ENCODE measurements at places on chromosomes 16 and 17.
A peak's percentile ranks its signal among the peaks of the same experiment; 100 is the strongest.

GRCh38 chr16:31327646-31328225 lies 27.2 kb upstream of the ITGAX start:
- DNase-seq, result no peak

DNA sequence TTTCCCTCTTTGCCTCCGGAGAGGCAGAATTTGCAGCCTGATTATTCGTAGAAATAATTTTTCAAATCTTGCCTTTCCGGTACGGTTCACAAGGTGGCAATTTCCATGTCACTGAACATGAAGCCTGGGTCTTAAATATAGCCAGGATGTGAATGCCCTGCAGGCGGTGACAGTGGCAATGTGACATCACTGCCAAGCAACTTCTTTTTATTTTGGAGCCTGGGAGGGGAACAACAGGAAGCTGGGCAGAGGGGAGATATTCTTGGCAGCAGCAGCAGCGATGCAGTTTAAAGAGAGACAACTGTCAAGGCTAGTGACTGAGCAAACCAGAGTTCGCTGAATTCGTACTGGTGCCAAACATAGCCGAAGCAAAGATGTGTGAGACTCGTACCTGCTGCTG lies 171.1 kb downstream of the SNX29 start:
- no peak for DNase-seq

DNA sequence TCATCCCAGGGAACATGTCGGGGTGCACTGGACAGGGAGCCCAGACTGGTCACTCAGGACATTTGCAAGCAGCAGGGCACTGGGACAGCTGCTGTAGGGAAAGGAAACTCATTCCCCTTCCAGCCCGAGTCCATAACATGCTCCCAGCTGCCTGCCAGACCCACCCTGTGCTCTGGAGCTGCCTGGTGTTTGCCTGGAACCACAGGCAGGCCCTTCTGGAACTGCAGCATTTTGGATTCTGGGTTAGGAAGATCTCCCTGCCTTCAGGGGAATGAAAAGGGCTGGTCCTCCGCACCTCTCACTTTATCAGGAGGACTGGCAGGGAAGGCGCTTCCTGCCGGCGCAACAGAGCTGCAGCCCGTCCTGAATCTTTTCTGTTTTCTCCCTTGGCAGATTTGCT lies 41.2 kb downstream of the MEAK7 start:
- DNase-seq, result no peak

DNA sequence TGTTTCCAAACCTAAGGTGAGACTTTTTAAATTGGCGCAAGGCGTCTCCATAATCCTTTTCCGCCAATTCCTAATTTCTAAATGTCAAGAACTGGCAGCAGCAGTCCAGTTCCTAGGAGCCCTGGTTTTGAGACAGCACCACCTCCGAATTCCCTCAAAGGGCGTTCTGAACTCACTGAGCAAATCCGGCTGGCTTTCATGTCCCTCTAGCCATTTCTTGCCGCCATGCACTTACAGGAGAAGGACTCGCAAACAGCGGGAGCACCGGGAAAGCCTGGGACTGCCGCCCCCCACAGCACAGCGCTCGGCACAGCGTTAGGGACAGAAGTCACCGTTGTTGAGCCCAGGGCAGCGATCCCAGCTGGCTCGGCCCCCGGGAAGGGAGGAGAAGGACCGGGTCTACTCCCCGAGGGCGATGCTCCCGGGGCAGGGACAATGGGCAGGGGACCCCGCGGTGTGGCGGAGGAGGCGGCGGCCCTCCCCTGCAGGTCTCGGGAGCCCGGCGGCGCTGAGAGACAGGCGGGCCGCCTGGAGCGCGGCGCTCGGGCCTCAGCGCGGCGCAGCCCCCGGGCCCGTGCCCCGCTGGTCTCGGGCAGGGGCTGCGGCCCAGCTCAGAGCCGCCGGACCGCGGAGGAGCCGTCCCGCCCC lies 545 bp downstream of the ARHGAP17 start:
- peak; percentile 42 for DNase-seq

DNA sequence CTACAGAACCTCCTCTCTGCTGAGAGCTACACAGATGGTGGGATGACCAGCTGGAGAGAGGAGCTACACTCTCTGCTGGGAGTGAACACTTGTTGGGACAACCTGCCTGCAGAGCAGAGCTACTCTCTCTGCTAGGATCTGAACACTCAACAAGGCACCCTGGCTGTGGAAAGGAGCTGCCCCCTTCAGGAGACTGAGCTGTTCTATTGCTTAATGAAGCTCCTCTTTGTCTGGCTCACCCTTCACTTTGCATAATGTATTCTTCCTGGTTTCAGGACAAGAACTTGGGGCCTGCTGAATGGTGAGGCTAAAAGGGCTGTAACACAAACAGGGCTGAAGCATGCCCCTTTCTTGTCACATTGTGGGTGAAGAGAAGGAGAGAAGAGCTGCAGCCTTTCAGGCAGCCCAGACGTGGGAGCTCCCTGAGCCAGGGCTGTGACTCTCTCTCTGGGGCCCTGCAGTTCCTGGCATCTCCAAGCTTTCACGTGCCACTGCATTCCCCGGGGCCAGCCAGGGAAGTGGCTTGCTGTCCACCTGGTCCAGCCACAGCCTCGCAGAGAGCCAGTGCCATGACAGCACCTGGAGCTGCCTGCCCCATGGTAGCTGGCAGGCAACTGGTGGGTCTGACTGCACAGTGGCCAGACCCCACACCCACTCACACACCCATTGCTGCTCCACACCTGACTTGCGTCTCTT lies 272.8 kb upstream of the KCNJ16 start:
- DNase-seq, result no peak

DNA sequence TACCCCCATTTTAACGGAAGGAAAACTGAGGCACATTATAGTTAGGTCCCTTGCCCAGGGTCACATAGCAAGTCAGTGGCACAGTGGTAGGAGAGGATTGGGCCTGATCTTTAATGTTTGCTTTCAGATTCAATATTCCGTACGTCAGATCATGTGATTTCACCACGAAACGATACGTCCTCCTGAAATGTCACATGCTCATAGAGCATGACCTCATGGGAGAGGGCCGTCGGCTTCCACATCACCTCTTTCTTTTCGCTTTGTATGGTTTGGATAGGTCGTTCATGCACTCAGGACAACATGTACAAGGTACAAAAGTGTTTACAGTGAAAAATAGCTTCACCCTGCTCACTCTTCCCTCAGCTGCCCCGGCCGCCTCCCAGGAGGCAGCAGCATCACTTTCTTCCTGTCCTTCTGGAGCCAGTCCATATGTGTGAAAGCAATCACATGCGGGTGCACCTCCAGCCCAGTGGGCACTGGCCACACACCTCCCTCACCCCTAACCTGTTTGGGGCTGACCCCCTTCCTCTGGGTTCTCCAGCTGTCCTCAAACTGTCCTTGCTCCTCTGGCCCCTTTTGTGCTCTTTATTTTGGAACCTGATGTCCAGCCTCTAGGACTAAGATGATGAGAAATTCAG lies 199.9 kb downstream of the FOXL1 start:
- DNase-seq, result no peak

DNA sequence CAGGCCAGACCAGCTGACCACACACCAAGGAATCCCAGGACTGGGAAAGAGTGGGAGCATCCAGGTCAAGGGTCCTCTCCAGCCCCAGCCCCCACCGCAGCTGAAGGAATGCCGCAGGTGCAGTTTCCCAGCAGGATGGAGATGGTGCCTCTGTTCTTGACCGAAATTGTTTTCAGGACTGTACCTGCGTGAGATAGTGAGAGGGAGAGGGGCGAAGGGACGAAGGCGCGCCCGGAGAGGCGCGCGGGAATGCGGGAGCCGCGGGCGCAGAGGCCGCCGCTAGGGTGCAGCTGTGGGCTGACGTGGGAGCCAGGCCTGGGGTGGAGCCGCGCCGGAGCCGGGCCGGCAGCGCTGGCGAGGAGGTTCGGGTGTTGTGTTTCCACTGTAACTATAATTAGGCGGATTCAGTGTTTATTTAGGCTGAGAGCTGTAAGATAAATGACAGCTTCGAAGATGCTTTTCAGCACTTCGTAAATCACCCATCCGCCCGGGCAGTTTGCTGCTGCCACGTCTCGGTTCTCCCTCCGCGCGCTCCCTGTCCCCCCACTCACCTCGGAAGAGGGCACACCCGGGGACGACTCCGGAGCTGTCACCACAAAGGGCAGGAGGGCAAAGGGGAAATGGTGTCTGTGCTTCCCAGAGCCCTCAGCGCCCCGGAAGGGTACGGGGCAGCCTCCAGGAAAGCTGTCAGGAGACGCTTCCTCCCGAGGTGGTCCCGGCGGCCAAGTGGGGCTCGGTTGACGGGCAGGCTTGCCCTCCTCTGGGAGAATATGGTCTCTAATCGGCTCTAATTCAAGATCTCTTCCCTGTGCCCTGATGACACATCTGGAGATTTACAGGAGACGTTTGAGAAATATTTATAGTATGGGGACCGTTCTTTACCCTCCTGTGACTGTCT lies 38.2 kb downstream of the HOXB1 start:
- DNase-seq, result peak; percentile 74

- no peak for DNase-seq
Measured at GRCh38 chr17:64662774-64663367, 764 bp upstream of the SMURF2 start.

DNA sequence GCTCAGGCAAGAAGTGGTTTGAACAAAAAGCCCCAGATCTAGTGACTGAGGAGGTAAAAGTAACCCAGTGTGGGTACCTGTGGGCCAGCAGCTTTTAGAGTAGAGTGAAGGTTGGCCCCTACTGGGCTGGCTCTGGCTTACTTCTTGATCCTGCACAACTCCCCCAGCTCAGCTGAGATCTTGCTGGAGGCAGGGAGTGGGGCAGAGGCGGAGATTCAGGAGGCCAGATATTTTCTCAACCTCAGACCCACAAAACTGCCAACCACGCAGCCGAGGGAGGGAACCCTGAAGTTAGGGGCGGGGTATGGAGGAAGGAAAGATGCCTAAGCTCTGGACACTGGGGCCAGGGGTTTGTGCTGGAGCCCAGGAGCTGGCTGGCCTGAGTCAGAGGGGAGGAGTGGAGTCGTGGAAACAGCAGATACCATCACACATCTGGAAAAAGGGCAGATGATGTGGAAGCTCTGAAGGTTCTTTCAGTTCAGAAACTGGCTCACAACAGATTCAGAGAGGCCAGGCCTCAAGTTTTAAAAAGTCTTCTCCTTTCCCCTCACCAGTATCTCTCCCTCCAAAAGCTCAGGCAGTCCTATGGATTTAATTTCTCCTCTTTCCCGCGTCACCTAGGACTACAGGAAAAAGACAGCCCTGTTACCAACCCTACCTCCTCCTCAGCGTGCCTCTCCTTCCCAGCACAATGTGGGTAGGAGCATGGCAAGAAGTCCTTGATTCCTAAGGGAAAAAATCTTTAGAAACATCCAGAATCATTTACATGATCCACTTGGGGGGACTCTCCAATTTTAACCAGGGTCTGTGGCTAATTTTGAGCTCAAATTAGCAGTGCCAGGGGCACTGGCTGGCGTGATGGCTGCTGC lies 48.1 kb downstream of the MYO18A start:
- DNase-seq, result peak; percentile 77

DNA sequence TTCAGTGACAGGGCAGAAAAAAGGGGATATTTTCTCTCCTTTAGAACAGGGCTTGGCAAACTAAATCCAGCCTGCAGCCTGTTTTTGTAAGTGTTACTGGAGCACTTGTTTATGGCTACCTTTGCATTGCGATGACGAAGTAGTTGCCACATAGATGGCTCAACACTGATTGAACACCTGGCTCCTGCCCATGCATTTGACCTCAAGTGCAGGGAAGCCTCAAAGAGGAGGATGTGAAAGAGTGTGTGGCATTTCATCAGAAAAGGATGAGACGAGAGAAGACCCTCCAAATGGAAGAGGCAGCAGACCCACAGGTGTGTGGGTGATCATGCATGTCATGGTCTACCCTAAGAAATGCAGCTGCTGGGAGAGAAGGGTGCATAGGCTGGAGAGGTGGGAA lies 32.7 kb upstream of the IRX5 start:
- no peak for DNase-seq

Data from astrocyte of the spinal cord (primary cell).